ENCODE measurements at places on chromosomes 2 and 18.

DNA sequence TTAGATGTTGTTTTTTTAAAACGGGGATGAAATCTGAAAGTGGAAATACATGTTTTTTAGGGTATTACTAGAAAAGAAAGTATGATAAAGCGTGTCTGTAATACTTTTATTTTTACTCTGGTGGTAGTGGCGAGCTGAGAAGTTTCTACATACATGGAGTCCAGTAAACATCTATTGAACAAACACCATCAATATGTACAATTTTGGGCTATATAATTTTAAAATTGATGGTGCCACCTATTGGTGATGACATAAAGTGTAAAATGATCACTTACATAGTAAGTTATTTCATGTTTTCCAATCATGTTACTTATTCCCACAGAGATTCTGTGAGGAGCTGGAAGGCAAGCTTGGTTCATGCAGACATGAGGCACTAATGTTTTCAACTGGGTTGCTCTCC, 31.5 kb upstream of the NFE2L2 start:
- DNase-seq = no peak

- DNase-seq = no peak
These were observed 325.8 kb upstream of the REG3G start for GRCh38 chr2:78699696-78700095.

DNA sequence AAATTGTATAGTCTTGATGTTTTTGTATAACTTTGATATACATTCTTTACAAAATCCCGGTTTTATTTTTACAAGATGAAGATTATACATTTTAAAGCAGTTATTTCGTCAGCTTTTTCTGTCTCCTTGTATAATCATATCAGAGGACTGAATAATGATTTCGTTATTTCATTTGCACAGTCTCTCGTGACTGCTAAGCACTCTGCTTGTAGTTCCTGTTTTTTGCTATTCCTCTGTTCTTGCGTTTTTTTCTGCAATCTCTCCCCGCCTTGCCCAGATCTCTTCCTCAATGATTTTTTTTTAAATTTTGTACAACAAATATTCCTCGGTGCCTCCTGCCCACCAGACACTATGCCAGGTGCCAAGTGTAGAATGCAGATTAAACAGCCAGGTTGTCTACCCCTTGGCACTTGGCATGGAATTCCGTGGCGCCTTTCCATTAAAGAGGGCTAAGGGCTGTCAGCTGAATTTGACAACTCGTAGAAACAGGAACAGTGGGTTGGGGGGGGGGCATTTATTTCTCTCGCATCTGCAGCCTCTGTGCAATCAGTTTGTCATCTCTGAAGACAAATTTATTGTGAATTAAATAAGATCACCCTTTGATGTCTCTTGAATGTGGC, 69.6 kb downstream of the KLHL29 start:
- DNase-seq = no peak

DNA sequence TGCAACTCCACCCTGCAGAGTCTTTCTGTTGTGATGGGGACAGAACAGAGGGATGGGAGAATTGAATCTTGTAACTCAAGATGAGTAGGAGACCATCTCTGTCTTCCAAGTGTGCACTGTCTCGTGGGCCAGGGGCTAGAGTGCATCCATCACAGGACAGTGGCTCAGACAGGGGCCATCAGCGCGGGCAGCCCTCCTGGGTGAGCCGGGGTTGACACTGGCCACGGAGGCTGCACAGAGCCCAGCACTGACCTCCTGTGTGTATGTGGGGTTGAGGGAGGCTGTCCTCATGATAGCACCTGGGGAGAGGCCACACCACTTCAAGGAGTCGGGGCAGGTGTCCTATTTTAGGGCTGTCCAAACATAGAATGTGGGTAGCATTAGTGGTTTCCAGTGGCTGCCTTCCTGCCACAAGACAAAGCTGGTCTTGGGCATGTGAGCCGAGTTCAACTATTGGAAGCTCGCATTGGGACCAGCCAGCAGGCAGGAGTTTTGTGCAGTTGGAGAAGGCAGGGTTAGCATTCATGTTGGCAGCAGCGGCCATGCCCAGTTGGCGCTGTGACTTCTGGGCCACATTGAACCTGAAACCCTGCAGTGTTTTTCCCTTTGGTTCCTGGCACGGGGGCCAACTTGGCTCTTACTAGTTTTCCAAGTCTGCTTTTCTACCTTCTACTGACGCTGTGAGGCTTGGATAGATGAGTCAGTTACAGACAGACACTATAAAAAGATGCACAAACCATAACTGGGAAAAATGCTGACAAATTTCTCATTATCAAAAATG, 45.3 kb downstream of the ACOXL start:
- no peak for DNase-seq

DNA sequence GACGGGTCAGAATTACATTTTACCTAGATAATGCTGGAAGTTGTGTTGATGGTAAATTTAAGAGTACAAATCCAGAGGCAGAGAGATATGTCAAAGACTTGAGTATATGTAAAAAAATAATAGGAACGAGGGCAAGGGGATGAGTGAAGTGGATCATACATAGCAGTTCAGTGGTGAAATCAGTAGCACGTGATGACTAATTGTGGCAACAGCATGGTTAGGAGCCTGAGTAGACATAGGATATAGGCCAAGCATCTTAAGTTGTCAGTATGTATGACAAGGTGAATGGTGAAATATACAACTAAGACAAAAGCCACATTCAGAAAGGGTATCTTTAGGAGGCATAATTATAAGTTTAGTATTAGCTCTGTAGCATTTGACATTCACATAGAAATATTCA, 826.5 kb upstream of the PIK3C3 start:
- DNase-seq = no peak

- peak; percentile 70 for DNase-seq
These were observed at the start of gene FBLN7 for GRCh38 chr2:112138159-112139032. Gene FBLN7, plus strand, starts transcription at chr2:112138385. Its CDS starts 271 bp downstream, at chr2:112138656.

DNA sequence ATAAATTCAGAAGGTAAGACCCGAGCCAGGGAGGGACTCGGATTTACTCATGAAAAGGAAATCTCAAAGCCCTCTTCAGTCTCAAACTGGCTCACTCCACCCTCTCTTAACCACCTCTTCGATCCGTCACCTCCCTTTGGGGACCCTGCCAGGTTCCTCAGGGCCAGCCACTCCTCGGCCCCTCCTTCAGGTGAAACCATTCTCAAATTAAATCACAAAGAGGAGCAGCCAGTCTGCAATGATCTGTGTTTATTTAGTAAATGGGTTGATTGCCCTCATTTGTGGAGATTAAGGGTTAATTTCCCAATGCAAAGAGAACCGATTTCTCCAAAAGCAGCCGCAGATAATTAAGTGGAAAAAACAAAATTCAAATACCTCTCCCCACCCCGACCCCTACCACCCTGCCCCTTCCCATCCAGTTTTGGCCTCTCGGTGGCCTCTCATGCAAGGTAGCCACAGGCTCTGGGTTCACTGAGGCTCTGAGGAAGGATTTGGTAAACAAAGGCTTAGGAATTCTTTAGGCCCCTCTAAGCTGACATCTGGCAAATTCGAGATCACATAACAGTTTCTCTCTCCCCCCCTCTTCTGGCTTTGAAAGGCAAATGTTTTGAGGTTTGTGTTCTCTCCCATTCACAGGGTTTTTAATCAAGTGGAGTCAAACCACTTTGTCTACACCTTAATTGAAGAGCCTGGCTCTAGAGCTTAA, 10.3 kb upstream of the FZD7 start:
- DNase-seq = no peak

GRCh38 chr2:68127358-68128242, 30.1 kb upstream of the PNO1 start:
- DNase-seq = no peak

DNA sequence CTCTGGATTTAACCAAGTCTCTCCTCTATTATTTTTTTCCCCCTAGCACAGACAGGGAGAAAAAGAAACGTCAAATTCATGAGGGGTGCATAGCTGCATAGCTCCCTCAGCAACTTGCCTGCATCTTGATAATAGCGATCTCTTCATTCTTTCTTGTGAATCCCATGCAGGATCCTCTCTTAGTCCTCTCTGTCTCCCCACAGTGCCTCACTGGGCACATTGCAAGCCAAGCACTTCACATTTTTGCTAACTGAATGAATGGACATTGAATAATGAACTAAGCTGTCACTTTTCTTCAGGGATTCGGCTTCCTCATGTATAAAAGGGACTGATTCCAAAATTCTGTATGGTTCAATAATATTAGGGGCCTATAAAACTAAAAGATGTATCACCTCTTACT, 2.9 kb upstream of the EPB41L3 start:
- peak; percentile 65 for DNase-seq

GRCh38 chr2:1969701-1970015, 225.3 kb upstream of the PXDN start:
- peak; percentile 23 for DNase-seq

DNA sequence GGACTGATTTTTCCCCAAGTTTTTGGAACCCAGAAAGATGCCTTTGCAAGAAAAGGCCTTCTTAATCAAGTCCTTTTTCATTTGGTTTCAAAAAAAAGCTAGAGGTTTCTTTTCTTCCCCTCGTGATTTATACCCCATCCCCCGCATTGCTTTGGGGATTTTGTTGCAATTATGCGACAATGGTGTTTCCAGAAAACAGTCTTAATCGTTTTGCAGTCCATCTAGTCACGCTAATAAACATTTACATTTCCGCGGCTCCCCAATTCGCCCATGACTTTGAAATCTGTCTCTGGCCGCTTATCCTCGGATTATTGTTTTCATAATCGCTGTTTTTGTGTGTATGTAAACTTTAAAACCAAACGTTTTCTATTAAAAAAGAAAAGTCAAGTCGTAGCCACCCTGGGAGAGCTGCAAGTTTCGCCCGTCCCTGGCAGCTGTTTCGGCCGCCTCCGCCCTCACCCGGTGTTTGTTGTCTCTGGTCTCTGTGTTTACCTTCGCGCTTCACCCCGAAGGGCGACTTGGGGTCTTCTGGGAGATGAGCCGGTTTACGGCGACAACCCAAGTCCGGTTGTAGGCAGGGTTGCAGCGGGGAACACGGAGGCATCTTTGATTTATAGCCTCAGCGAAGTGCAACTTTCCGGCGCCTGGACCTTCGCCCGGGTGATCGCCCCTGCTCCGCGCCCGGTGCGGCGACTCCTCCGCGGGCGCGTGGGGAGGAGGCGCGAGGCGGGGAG, 667 bp downstream of the SP9 start:
- peak; percentile 57 for DNase-seq
